ENCODE measurements at places on chromosomes 16 and 17. TPM values are rescaled to one million over a fixed set of nuclear protein-coding genes. Genes with fewer than 3 reads are reported as not detected.

- peak; percentile 8 for DNase-seq
These were observed 36.6 kb upstream of the RBFOX3 start for GRCh38 chr17:79647456-79647915.

Gene RNF166
- total RNA-seq = 11.4 TPM

GRCh38 chr17:16999931-17000625, 28.2 kb upstream of the TNFRSF13B start:
- DNase-seq = no peak

Gene OSGIN1
- 14.7 TPM for total RNA-seq

Gene ABI3
- total RNA-seq = 3.4 TPM

GRCh38 chr17:46198233-46198632, 5.0 kb upstream of the KANSL1 start:
- no peak for DNase-seq

Data from left colon (tissue), 2 donors.